Activated T-helper 17 cell treated with anti-CD3 and anti-CD28 coated beads, Interleukin-2, amount 50 U/mL, for 72 hours (primary cell): ENCODE measurements at places on chromosomes 6 and 20.

DNA sequence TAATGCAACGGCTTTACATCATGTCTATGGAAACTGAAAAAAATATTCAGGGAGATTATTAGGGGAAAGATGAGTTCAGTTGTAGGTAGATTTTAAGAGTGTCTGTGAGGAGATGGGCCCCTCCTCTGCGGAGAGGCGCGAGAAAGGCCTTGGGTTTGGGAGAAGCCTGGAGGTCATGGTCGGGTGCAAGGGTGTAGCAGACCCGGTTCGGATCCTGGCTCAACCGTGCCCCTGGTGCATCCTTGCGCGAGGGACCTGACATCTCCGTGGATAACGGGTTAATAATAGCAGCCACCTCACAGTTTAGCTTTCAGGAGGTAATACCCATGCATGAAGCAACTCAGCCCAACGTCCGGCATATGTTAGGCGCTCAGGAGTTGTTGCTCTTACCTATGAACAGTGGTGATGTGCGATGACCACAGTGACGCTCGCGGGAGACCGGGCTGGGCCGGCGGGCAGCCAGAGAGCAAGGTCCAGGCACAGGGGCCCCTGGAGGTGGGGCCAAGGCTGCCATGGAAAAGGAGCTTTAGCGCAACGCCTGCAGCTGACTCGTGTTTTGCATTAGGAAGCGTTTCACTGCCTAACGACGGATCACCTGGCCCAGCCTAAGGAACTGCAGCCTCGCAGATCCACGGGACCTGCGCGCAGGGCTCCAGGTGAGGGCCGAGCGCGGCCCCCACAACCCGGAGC is 146.4 kb upstream of the ARID1B start:
- ATAC-seq = no peak

- no peak for ATAC-seq
These were observed 21.1 kb downstream of the HLA-DRB1 start for GRCh38 chr6:32568561-32568960.

DNA sequence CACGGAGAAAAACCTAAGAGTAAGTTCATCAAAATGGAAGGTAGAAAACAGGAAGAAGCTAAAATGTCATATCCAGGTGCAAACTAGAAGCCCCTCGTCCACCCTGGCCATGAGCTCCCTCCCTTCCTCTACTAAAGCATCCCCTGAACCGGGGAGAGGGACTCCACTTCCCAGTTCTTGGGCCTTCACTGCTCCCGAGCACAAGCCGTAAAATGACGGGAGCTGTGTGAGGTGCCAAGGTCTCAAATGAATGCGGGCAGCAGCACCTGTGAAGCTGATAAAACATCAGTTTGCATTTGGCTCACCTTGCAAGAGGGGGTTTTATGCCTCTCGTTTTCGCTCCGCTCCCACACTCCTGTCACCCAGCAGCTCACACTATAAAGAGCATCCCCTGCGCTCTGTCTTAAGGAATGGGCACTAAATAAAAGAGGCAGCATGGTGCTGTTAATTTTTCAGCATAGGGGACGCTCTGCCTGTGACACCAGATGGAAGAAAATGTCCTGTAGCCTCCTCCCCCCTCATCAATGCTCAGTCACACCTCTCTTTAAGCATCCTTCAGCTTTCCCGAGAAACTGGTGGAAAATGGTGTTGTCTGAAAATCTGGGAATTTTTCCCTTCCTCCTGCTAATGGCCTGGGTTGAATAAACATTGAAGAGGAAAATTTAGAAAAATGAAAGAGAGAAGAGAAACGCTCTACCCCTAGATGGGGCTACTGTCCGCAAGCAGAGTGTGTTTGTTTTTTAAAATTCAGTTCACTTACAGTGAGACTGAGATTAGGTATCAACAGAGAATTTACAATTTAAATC is 563.0 kb upstream of the AGPAT4 start:
- no peak for ATAC-seq

GRCh38 chr6:116512111-116512559 is 696 bp downstream of the CALHM5 start:
- ATAC-seq = no peak

- ATAC-seq = no peak
These were observed 369.3 kb downstream of the GRIK2 start for GRCh38 chr6:101762851-101763250.

GRCh38 chr20:36670665-36671357 is 24.8 kb upstream of the SLA2 start:
- no peak for ATAC-seq

GRCh38 chr20:54346276-54346675 is 129.1 kb upstream of the DOK5 start:
- ATAC-seq = no peak

DNA sequence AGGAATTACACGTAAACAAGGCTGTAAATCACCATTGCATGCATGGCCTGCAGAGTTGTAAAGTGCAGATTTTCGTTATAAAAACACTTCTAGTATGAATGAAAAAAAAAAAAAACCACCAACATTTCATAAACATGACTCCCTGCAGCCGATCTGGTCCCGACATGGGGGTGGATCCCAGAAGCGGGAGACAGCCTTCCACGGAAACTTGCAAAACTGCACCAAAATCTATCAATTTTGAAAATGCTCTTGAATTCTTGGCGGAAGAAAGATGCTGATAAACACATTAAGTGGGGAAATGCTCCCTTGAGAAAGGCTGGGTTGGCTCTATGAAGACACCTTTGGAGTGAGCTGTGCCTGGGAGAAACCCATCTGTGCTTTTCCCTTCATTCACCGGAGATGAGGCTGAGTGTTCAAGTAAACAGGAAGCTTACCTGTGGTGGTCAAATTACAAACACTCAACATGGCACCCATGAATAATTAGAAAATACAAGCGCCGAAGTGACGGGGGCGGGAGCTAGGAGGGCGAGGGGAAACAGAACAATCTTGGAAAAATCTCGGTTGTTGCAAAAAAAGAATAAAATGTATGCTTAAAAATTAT is 845 bp upstream of the ANKRD60 start:
- ATAC-seq = no peak

GRCh38 chr6:10520468-10520867 is 683 bp upstream of the GCNT2 start:
- ATAC-seq = no peak

GRCh38 chr20:20022498-20022897 is 5.3 kb downstream of the NAA20 start:
- ATAC-seq = peak; percentile 81

DNA sequence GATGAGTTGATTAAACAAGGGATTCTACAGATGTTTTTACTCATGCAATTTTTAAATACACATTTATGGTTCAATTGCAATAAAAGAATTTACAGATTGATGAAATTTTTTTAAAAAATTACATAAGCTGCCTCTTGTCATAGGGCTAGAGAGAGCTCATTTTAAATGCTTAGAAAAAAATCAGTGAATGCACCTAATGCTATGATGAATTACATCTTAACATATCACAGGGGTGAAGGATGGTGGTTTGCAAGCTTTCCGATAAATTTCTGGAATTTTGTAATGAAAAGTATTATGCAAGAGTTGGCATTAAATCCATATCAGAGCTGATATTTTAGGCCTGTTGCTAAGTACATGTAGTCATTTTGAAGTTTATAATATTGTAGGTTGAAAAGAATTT is 29.6 kb downstream of the DSE start:
- no peak for ATAC-seq

DNA sequence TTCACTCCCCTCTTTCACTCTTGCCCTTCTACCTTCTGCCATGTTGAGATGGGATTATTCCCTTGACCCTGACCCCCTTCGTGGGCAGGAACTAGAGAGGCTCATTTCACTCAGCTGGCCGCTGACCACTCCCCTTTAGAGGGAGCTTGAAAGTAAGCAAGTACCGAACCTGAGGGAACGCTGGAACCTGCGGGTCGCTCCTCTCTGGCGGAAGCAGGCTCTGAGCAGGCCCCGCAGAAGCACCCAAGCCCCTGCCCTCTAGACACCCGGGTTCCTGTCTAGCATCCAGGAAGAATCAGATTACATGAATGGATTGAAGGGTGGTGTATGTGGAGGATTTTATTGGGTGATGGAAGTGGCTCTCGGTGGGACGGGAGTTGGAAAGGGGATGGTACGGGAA is 11.9 kb upstream of the MYCT1 start:
- no peak for ATAC-seq

GRCh38 chr20:61874421-61875068 is 191.1 kb downstream of the TAF4 start:
- ATAC-seq = no peak

DNA sequence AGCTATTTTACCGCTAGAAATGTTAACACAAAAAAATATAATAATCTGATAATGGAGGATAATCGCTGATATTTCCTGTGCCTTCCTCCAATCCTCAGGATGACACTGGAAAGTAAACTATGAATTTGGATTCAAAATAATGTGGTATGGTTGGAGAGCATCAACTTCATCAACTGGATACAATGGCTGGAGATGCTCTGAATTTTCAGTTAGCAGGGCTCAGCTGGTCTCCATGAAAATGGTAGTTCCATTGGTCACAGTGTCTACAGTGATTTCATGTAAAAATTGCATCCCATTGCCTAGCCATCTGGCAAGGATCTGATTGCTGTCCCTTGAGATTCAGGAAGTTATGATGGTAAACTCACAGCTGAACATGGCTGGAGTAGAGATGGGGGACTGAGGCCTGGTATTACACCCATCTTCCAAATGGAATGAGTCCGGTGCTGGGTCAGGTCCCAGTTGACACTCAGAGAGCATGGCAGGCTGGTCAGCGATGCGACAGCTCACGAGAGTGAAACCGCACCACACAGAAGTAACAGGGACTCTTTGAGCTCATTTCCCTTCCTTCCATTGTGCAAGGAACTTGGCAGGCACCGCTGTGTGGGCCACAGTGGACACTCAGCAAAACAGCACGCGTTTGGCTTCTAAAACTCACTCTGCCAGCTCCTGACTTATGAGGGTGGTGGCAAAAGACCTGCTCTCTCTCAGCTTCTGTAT is 142.4 kb upstream of the TNFAIP3 start:
- ATAC-seq = no peak

- no peak for ATAC-seq
These were observed 197.4 kb upstream of the PRSS16 start for GRCh38 chr6:27049863-27050781.

DNA sequence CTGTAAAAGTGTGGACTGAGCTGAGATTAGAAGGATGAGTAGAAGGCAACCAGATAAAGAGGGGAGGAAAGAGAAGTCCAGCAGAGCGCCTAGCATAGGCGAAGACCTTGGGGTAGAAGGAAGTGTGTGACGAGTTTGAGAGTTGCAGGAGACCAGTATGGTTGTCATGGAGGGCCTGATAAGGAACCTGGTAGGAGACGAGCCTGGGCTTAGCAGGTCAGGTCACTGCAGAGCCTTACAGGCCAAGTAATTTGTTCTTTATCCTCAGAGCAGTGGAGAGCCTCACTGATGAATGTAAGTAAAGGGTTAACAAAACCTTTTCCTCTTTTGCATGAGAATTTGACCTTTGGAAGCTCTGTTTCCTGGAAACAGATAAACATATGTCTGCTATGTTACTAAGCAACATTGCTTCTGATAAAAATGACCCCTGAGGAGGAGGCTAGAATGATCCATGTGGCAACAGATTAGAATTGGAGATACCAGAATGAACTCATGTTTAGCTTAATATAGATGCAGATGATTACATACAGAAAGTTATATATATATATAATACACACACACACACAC is 2.9 kb upstream of the TMEM74B start:
- no peak for ATAC-seq

GRCh38 chr6:103820148-103820547 is 1039.6 kb downstream of the HACE1 start:
- no peak for ATAC-seq

GRCh38 chr6:65745614-65746013 is 38.6 kb upstream of the EYS start:
- no peak for ATAC-seq

GRCh38 chr6:93317592-93317991 is 101.8 kb downstream of the EPHA7 start:
- no peak for ATAC-seq

DNA sequence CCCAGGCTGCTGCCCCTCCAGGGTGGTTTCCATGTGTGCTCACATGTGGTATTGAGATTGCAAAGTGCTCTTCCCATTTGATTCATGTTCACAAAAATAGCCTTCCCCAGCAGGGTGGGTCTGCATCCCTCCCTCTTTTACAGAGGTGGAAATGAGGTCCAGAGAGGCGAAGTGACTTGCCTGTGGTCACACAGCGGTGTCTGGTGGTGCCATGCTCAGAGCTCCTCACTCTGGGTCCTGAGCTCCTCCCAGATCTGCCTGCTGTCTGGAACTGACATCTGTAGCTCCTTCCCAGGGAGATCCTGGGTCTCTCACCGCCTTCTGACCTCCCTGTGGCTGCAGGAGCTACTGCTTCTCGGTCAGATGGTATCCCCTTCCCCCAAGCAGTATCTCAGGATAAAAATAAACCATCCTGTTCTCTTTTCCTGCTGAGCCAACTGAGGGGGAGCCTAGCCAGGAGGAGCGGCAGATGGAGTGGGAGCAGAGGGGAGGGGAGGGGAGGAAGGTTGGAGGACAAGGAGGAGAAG is 11.9 kb downstream of the CD40 start:
- ATAC-seq = no peak

DNA sequence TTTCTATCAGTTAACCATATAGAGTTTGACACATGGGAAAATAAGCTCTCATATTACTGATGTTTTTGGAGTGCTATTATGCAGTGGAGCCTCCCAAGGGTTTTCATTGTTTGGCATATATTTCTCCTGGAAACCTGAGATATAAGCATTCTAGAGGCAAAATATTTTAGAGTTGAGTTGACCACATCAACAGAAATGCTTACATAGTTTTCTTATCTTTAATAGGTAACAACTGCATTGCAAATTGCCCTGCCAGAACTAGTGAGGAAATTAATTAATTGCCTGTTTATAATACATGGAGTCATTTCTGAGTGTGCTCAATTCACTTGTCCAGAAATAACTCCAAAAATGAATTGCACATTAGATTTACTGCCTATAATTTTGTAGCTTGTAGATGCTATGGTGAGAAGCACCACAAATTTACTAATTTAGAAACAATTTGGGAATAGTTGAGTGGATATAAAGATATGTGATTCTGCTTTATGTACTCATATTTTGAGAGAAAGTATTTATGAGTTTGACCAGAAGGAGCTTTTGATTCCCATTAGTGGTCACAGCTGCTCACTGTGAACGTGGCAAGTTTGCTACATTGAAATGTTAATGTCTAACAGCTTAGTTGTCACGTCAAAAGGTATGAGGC is 288.7 kb downstream of the CD109 start:
- ATAC-seq = no peak

DNA sequence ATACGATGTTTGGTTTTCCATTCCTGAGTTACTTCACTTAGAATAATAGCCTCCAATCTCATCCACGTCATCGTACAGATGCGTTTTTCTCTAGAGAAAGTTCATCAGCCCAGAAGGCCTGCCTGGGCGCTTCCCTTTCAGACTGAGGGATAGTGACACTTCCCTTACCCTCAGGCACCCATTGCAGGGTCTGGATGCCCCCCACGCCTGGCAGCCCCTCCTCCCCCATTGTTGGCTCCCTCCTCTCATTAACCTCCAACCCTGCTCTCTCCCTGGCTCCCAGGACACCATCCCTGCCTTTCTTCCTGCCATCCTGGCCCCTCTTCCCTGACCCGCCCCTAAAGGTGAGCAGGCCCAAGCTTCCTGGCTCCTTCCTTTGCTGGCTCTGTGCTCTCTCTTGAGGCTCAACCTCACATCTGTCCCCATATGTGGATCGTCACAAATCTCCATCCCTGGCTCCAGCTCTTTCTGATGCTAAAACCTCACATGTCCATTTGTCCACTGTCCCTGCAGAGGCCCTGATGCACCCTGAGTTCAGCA is 145.2 kb downstream of the SYCP2 start:
- ATAC-seq = no peak

GRCh38 chr6:156185113-156185512 is 592.1 kb upstream of the ARID1B start:
- no peak for ATAC-seq

GRCh38 chr20:58950603-58951002 is 30.5 kb upstream of the NELFCD start:
- no peak for ATAC-seq
